ENCODE measurements at places on chromosomes 4 and X.

- no peak for DNase-seq
Measured at GRCh38 chr4:188195389-188195985, 56.2 kb downstream of the TRIML1 start.

DNA sequence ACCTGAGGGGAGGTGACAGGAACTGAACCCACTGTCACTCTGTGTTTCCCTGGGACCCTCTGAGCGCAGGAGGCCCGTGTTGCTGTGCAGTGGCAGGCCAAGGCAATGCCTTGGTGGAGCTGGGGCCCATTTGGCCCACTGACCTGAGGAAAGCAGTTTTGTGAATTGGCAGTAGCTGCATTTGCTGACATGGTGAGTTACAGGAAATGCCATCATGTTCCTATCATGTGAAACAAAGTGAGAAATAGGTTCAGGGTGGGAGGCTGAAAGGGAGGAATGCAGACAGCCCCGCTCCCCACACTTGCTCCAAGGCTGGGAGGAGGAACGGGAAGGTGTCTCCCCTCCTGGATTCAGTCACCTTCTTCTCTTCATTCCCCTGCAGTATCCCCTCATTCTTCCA is 146.1 kb downstream of the PTTG2 start:
- DNase-seq: no peak

DNA sequence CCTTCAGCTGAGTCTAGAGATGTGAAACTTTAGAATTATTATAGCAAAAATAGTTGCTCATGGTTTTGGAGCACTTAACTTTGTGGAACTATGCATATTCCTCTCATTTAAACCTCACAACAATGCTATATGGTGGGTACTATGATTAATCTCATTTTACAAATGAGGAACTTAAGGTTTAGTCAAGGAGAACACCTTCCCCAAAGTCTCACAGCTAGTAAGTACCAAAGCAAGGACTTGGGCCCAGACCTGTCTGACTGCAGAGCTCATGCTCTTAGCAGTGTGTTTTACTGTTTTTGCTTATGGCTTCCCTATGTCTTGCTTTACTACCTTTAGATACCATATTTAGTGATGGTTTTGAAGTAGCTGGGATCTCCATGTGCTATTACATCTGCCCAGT is 5.1 kb downstream of the UBE2A start:
- no peak for DNase-seq

GRCh38 chr4:4720646-4721045 is 138.8 kb upstream of the MSX1 start:
- DNase-seq: no peak

DNA sequence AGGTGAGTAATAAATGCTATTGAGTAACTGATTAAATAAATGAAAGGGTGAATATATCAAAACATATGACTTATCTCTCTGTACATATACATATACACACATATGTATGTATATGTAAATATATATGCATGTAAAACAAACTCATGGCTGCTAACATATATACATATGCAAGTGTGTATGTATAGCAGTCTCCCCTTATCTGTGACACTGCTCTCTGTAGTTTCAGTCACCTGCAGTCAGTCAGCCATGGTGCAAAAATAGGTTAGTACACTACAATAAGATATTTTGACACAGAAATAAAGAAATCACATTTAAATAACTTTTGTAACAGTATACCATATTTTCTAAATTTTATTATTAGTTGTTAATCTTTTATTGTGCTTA is 467.4 kb downstream of the EPHA5 start:
- no peak for DNase-seq

GRCh38 chr4:184612074-184612473 is 37.2 kb downstream of the CASP3 start:
- no peak for DNase-seq
